ENCODE measurements at places on chromosomes 3 and 15.

GRCh38 chr3:13825311-13825579, 54.6 kb downstream of the WNT7A start:
- DNase-seq: no peak

GRCh38 chr15:63528138-63528659, 23.8 kb downstream of the USP3 start:
- no peak for DNase-seq

- no peak for DNase-seq
These were observed 301.3 kb downstream of the IL20RB start for GRCh38 chr3:137259089-137259488.

DNA sequence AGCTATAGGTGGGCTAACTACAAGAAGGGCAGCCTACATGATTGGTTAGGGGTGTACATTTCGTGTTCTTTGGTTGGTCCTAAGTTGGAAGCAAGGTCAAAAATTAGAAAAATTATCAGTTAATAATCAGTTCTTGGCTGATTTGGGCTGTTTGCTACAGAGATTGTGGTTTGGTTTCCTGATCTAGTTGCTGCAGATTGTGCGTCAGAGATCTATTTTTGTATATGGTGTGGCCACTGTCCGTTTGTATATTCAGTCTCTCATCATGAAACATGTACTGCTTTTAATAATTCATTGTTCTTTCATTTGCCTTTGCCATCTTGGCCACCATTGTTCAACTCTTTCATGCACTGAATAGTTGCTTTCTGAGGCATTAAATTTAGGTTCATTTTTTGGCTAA, 80.9 kb downstream of the LRRC3B start:
- no peak for DNase-seq

- DNase-seq: no peak
These were observed 69.6 kb downstream of the SLC49A4 start for GRCh38 chr3:122864498-122864897.

GRCh38 chr3:126356373-126357264, 589 bp downstream of the KLF15 start:
- DNase-seq: peak; percentile 82

GRCh38 chr3:35215525-35216500, 423.5 kb upstream of the ARPP21 start:
- no peak for DNase-seq

DNA sequence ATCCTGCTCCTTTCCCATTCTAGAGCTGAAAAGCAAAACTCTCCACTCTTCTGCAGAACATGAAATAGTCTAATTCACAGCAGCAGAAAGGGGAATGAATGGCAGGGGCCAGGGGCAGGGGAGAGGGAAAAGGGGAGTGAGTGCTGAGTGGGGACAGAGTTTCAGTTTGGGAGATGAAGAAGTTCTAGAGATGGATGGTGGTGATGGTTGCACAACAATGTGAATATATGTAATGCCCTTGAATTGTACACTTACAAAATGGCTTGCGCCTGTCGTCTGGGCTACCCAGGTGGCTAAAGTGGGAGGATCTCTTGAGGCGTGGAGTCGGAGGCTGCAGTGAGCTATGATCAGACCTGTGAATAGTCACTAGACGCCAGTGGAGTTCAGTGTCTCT, 78.5 kb upstream of the MEF2A start:
- no peak for DNase-seq

DNA sequence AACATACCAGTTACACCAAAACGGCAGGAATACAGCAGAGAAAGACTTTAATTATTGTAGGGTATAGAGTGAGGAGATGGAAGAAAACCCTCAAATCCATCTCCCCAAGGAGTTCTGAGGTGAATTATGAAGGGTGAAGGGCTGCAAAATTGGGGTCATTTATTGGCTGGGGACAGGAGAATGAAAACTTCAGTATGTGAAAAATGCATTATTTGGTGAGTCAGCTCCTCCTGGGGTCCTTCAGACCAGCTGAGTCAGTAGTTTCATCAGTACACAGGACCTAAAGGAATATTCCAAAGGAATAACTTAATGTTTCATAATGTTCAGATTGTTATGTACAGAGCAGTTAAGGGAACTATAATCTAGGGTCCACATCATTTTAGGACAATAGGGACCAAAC, 566.0 kb downstream of the GBE1 start:
- DNase-seq: no peak

DNA sequence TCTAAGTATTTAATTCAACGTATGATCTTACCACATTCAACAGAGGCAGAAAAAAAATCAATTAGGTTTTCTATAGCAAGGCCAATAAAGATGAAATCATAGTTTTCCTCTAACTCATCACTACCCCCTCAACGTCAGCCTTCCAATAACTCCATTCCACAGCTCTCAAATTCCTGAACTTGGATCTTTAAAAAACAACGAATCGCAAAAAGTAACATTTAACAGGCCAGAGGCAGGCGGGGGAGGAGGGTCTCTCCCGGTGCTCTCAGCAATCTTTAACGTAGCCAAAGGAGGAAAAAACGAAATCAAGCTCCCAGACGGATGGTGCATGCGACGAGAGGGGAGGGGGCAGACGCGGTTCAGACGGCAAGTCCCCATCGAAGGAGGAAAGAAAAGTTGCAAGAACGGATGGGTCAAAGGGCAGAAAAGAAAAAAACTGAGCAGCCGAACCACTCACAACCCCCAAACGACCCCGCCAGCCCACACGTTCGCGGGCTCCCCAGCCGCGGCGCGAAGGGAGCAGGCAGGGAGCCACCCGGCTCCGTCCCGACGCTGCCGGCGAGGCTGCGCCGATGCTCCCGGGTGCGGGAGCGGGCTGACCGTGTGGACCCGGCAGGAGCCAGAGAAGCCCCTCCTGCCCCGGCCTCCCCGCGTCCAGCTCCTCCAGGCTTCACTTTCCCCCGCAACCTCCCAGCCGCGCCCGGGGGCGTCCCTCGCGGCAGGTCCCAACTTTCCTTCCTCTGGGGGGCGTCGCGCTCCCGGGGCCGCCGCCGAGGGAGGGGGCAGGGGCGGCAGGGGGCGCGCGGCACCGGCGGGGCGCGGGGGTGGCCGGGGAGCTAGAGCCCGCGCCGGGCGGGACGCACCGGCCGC, 703 bp downstream of the PEAK1 start:
- peak; percentile 70 for DNase-seq

DNA sequence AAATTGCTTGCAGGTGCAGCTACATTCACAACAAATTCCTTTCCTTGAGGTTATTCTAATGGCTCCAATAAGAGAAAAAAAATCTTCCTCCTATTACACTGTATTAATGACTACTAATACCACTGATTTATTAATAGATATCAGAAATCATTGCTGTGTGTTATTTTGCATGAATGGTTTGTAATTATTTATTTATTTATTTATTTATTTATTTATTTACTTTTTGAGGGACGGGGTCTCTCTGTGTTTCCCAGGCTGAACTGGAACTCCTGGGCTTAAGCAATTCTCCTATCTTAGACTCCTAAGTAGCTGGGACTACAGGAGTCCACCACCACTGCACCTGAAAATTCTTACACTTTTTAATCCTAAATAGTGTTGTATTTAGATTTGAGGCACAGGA, 390.4 kb downstream of the SI start:
- no peak for DNase-seq

DNA sequence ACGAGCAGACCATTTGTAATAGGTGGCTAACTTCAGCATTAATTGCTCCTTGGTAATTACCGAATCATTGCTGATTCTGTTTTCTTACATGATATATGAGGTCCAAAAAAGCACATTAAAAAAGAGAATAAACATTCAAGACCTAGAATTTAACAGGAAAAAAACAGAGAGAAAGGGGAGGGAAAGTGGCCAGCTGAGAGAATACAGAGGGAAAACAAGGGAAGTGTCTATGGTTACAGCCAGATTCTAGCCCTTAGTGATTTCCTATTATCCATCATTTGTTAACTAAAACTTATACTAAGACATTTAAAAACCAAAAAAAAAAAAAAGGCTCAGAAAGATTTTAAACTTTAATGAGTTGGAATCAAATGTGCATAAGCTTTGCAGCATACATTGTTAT, 168.7 kb downstream of the LRTM1 start:
- no peak for DNase-seq

DNA sequence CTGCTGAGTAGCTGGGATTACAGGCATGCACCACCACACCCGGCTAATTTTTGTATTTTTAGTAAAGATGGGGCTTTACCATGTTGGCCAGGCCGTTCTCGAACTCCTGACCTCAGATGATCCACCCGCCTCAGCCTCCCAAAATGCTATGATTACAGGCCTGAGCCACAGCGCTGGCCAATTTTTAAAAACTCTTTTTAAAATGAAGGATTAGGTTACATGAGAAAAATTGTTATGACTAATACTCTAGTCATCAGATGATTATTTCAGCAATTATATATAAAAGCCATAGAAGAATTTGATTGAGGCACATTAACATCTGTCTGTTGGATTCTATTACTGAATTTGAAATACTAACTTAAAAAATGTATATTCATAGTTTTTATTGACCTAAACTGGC, 134.1 kb upstream of the MNS1 start:
- DNase-seq: no peak

GRCh38 chr3:112132554-112132953, 494 bp downstream of the GCSAM start:
- no peak for DNase-seq

DNA sequence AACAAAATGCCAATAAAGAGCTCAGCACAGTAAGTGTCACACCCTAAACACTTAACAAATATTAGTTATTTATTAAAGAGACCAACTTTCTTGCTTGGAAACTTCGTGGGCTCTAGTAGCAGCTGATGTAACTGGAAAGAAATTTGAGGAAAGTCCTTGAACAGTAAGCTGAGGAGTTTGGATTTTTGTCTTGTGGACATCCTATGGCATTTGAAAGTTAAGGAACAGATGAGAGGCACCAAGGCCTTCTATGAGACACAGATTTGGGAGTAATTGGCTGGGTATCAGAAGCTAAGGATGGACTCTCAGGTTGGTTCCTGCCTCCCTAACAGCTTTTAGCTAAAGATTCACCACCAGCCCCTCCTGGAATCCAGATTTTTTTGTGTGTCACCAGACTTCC, 59.7 kb upstream of the FILIP1L start:
- no peak for DNase-seq

- no peak for DNase-seq
These were observed 925.0 kb downstream of the GBE1 start for GRCh38 chr3:80836395-80836794.

DNA sequence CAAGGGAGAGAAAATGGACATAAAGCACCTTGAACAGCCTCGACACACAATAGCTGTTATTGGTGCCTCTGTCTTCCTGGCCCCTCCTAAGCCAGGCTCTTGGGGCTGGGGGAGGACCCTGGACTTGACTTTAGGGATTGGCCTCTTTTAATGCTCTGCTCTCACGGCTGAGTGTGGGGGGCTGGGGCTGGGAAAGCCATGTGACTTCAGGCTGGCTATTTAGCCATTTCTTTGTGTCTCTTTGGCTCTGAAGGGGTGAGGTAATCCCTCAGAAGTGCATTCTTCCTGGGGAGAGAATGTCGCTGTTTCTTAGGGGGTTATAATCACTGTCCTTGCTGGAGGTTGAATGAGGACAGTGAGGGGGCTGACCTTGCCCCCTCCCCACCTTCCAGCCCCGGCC, 26.2 kb downstream of the MAGEF1 start:
- DNase-seq: no peak

DNA sequence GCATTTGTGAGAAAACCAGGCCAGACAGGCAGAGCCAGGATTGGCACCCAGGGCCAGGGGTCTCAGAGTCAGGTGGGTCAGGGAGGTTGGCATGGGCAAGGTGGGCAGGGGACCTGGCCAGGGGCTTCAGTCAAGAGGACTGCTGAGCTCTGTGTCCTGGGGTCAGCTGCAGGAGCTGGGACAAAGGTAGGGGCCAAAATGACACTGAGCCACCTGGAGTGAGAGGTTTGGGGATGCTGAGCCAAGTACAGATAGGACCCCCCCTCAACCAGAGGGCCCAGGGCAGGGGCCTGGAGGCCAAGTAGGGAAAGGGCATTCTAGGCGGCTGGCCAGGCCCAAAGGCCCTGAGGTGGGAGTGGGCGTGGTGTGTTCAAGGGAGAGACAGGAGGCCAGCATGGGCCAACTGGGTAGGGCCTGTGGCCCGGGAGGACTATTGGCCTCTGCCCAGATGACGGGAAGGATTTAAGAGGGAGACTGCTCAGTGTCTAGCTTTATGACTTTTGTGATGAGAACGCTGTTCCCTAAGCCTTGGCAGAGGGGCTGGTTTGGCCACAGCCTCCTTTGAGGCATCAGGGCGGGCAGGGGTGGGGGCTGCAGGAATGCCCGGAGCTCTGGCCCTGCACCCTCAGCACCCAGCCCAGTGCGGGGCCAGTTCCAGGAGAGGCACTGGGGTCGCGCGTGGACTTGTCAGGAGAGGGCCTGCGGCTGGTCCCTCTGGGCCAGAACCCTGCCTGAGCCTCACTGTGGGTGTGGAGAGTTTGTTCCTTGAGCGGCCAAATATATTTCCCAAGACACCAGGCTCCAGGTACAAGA, 3.1 kb downstream of the CFAP100 start:
- DNase-seq: peak; percentile 78

- DNase-seq: no peak
These were observed 88.9 kb downstream of the PLOD2 start for GRCh38 chr3:146072061-146072460.

DNA sequence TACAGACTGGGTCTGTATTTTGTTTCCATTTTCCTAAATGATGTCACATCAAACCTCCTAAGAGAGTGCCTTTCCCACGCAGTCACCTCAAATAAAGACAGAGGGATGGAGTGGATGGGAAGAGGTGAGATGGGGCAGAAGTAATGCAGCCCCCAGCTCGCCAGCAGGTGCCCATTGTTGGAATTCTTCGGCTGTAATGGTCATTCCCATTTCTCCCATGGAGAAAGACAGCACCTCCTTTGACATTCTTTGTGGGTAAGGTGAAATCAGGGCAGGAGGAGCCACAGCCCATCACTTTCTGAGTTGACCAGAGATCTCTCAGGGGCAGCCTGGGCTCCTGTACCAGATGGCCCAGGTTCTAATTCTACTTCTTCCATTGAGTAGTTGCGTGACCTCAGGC, 84.4 kb upstream of the NR2F2 start:
- no peak for DNase-seq

DNA sequence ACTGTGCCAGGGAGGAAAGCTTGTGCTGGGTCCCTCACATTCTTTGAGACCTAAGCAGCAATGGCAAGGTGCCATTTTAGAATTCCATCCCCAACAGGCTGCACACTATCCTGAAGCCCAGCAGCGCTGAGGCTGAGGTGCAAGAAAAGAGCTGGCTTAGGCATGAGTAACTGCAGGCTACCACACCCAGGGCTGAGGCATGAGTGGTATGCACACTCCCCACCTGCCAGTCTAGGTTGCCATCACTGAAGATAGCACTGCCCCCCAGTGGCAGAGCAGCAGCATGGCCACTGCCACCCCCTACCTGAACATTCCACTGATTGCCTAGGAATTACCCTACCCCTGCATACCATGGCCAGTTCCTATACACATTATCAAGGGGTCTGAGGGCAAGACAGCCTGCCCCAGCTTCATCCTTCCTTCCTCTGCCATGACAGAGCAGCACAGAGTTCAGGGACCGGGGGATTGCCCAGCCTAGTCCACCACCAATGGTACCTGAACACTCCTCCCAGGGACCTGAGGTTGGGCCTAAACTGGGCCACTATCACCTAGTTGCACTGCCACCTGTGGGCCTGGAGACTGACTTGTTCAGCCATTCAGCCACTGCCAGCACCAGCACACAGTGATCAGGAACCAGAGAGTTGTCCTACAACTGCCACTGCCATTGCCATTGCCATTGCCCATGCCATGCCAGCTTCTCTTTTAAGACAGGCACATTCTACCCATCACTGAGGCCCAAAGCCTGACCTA, 129.8 kb downstream of the SATB1 start:
- DNase-seq: no peak

- DNase-seq: no peak
These were observed 3.8 kb downstream of the PSTPIP1 start for GRCh38 chr15:76998663-76999285.

Measured in sigmoid colon (tissue), 7 donors.